AG09309 (cell line): ENCODE measurements at places on chromosomes 1 and 21.

GRCh38 chr1:214326406-214326805 is 45.4 kb downstream of the SMYD2 start:
- DNase-seq, result no peak

- no peak for DNase-seq
These were observed 65.0 kb downstream of the PRSS38 start for GRCh38 chr1:227880342-227880924.

- no peak for DNase-seq
These were observed 98.4 kb downstream of the DIRAS3 start for GRCh38 chr1:67952071-67952470.

DNA sequence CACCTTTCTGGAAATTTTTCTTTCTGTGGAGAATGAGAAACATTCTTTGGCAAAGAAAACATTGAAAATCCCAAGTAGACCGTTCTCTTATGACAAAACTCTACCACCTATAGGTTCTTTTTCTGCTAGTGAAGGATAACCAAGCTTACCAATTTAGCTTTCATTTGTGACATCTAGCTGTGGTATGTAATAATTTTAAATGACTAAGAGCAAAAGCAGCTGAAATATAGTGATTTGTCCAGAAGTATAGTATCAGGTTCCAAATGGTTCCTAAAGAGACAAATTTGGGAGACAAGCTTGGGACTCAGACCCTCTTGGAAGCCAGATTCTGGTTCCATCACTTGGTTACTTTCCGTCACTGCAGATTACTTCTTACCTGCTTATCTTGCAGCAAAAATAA is 24.4 kb downstream of the FUBP1 start:
- no peak for DNase-seq

GRCh38 chr1:68120136-68120791 is 69.8 kb upstream of the DIRAS3 start:
- DNase-seq, result peak; percentile 57

DNA sequence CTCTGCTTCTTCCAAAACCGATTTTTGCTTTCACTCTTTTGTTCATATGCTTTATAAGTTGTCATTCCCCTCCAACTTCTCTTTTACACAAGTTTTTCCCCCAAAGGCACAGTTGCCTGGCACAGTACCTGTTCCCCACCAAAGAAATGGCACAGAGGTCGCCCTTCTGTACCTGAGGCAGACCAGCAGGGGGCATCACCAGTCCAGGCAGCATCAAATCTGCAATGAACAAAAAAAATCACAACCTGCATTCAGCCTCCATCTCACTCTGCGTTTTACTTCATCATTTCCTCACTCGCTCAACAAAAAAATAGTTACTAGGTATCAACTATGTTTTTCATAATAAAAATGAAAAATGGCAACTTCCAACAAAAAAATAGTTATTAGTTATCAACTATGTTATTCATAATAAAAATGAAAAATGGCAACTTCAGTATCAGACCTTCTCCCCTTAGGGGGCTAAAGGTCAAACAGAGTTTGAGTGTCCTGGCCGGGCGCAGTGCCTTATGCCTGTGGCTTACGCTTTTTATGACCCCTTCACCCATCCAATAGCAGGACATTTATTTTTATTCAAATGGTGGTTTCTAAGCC is 4.1 kb downstream of the EIF2D start:
- DNase-seq, result no peak

GRCh38 chr1:8055973-8056372 is 29.9 kb upstream of the ERRFI1 start:
- peak; percentile 57 for DNase-seq

DNA sequence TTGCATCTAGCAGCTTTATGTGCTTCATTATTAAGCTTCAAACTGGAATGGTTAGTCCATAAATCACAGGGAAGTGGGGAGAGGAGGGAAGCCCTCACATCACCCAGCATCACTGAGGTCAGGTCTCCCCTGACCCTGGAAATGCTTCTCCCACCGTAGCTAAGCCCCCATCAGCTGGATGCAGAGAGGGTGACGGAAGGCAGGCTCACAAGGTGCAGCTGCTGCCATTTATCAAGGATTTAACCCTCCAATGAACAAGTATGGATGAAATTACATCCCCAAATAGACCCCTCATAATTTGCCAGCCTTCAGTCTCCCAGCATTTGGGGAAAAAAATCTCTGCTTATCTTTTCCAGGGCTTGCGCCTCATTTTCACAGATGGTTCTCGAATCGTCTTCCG is 60.8 kb downstream of the PGM1 start:
- no peak for DNase-seq

GRCh38 chr1:167148421-167148820 is 54.5 kb downstream of the STYXL2 start:
- no peak for DNase-seq

GRCh38 chr1:12179676-12180075 is 12.9 kb downstream of the TNFRSF1B start:
- DNase-seq, result no peak
